NCI-H2081 (cell line): ENCODE measurements at places on chromosomes 3 and 15.
A peak's percentile ranks its signal among the peaks of the same experiment; 100 is the strongest.

DNA sequence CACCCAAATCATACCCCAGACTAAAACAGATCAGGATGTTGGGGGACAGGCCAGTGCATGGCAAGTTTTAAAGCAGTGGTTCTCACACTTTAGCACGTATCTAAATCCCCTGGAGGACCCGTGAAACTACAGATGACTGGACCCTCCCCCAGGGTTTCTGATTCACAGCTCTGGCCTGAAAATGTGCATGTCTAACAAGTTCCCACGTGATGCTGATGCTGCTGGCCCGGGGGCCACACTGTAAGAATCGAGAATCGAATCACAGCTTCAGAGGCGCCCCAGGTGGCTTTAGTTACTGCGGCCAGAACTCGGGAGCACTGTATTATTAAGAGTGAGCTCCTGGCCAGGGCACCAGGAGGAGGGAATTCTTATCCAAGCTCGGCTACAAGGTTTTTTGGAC lies 11.6 kb downstream of the ADAMTS17 start:
- DNase-seq, result no peak

DNA sequence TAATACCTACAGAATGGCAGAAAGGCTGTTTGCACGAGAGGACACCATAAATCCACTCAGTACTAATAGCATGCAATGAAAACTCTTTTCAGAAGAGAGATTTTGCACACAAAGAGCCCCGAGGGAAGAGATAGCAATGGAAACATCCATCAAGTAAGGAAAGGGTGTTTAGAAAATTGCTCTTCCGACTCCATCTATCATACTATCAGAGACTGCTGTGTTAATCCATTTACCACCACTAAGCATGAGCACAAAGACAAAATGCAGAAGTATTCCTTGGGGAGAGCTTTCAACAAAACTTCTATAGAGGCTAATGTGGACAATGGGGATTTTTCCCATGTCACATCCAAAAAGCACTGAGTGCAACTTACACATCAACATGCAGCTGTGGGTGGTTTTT lies 72.1 kb upstream of the PLAAT1 start:
- no peak for DNase-seq

DNA sequence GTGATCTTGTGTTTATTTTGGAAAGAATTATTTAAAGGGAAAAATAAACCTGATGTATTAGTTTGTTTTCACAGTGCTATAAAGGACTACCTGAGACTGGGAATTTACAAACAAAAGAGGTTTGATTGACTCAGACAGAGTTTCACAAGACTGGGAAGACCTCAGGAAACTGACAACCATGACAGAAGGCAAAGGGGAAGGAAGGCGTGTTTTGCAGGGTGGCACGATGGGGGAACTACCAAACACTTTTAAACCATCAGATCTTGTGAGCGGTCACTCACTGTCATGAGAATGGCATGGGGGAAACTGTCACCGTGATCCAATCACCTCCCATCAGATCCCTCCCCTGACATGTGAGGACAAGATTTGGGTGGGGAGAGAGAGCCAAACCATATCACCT lies 87.0 kb downstream of the TP63 start:
- no peak for DNase-seq

DNA sequence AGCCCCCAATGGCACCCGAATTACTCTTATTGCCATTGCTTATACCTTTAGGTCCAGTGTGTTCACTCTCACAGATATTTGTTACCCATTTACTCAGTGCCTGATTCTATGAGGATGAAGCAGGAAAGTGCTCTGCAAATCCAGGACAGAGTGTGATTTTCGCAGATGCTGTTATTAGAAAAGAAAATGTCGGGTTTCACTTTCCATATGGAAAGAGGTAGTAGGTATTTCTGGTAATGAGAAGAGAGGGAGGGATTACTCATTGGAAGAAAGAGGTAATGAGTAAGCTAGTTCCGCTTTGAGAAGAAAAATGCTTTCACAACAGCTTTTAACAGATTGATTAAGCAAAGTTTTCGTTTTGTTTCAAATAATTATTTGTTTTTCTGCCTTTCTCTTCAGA lies 336.3 kb upstream of the CFAP20DC start:
- no peak for DNase-seq

DNA sequence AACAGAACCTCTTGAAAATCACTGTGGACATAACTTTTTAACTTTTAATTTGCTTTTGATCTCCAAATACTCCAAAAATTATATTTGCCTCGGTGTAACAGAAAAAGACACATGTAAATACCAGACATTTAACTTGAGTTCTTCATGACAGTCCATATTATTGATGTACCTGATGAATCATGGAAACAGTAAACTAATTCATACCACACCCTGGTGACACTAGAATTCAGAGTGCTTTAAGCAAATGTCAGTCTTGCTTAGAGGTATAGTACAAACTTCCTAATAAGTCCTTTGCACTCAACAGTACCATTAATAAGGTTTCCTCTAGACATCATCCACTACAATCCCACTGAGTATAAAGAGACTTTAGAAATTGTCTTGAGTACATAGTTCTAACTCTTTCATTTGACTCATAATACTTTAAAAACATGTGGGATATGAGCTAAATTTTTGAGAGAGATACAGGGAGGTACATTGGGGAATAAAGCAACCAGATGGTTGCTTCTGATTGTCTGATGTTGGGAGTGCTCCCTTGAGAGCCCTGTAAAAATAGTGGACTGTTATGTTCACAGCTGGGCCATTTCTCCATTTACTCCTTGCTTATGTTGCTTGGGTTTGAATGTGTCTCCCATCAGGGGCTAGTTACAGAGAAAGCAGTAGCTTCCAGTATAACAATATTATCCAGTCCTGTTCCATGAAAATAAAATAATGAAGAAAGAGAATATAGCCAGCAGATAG lies 175.7 kb downstream of the ALCAM start:
- DNase-seq, result no peak

- no peak for DNase-seq
Observed at GRCh38 chr15:72685301-72685924, 569 bp downstream of the HIGD2B start.

DNA sequence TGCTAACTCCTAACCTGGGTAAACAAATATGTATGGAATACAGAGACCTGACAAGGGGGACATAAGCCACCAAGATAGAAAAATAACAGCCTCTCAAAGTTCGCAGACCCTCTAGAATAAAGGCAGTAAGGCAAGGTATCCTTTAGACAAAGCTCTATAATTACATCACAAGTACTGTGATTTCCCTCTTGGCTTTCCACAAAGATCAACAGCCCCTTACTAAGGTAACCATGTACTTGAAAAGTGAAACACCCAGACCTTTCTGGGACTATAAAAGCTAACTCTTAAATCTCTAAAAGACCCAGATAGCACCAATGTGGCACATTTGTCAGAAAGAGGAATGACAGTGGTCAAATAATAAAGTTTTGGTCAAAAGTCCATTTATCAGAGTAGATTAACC lies 51.9 kb downstream of the TBL1XR1 start:
- DNase-seq, result no peak

DNA sequence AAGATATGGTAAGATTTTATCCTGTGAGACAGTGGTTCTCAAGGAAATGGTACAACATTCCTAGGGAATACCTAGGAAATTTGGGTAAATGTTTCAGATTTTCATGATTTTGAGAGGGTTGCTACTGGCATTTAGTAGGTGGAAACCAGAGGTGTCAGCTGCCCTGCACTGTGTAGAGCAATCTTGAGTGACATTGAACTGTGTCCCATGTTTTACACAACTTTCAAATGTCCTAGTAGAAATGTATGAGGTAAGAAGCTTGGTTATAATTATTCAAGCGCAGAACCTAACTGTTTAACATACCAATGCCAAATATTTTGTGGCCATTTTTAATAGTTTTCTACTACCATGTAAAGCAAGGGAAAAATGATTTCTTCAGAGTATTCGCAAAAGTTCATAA lies 120.4 kb downstream of the GADL1 start:
- no peak for DNase-seq

DNA sequence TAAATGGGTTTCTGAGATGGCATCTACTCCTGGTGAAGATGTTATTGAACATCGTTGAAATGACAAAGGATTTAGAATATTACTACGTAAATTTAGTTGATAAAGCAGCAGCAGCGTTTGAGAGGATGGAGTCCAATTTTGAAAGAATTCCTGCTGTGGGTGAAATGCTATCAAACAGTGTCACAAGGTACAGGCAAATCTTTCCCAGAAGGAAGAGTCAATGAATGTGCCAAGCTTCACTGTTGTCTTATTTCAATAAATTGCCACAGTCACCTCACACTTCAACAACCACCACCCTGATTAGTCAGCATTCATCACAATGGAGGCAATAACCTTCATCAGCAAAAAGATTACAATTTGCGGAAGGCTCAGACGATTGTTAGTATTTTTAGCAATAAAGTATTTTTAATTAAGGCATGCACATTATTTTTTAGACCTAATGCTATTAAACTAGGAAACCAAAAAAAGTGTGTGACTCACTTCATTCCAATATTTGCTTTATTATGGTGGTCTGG lies 142.8 kb downstream of the UNC13C start:
- no peak for DNase-seq

- DNase-seq, result no peak
Observed at GRCh38 chr3:51386159-51386851, 1.2 kb downstream of the MANF start.

DNA sequence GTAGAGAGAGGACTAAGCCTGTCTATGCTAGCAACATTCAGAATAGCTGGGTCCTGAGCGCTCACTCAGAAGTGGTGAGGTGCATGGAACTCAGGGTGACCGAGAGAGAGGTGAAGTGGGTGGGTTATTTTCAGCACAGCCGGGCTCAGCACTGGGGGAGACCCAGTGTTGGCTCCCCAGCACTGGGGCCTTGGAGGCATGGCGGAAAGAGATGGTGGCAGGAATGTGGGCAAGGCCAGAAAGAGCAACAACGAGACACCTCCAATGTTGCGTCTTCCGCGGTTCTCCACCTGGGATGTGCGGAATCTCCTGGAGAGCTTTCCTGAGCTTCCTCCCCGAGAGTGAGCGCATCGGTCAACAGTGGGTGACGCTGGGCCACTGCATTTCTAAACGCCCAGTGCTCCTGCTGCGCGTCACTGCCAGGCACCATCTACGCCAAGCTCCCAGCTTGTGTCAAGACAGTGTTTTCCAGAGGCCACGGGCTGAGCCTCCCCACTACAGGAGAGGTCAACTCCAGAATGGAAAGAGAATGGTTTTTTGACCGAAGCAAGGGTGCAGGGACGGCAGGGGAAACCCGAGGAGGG lies 148.4 kb downstream of the ADAMTS17 start:
- no peak for DNase-seq

DNA sequence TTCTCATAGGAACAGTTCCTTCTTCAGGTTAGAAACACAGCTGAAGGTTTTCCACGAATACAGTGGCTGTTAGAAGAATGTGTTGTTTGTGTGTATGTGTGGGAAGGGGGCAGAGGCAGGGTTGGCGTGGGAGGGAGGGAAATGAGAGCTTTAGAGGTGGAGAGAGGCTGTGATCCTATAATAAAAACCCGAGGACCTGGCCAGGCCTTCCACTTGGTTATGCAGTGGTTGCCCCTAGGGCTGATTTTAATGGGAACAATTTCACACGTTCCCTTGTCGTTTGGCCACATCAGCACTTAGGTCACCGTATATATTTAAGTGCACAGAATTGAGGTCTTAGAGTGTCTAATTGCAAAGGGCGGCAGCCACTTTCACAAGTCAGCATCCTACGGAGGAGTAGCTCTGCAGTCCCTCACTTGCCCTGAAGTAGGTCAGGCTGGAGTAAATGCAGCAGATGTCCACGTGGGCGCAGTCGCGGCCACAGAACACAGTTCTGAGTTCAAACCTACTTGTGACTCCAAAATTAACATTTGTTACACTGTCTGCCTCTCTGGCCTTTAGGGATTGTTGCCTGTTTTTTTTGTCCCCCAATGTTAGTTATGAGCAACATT lies 85.6 kb downstream of the PDCD6IP start:
- no peak for DNase-seq

DNA sequence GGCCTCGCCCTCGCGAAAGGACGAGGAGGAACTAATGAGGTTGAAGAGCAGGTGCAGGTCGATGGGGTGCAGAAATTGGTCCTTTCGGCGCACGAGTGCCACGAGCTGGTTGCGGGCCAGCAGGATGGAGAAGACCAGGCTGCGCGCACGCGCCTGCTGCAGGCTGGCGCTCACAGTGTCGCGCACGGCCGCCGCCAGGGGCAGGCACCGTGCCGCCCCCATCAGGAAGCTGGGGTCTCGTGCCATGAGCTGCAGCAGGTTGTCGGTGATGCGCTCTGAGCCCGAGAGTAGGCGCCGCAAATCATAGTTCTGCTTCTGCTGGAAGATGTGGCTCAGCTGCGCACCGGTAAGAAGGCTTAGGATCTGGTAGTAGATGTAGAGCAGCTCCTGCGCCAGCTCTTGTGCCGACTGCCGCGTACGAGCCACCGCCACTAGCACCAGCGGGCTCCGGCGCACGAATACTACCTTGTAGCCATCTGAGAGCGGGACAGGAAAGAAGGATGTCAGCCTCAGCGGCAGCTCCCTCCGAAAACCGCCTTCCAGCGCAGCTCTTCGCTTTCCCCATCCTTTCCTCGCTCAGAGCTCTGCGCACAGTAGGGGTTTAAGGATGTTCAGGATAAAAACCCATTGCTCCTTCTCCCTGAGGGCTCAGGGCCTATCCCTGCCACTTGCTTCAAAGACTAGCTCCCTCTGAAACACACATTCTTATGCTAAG lies 6.9 kb upstream of the MST1R start:
- DNase-seq, result no peak

DNA sequence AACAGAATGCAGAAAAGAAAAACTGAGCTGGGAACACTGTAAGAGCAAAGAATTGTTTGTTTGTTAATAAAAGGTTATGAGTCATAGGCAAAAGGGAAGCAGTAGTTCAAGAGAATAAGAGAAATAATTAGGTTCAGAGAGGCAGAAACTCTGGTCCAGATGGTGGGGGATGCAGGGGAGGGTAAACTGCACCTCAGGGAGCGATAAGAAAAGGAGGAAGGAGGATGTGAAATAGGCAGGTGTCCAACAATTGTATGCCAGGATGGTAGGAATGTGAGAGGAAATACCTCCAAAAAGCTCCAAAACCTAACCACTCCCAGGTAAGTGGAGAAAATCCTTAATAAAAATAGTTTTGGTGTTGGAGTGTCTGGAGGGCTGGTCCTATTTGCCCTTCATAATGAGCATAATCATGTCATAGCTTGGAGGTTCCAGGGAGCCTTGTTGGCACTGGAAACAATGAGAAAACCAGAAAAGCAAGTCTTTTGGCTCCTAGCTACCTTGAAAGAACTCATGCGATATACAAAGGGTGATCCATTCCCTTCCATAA lies 405.4 kb upstream of the TBL1XR1 start:
- DNase-seq, result peak; percentile 66

DNA sequence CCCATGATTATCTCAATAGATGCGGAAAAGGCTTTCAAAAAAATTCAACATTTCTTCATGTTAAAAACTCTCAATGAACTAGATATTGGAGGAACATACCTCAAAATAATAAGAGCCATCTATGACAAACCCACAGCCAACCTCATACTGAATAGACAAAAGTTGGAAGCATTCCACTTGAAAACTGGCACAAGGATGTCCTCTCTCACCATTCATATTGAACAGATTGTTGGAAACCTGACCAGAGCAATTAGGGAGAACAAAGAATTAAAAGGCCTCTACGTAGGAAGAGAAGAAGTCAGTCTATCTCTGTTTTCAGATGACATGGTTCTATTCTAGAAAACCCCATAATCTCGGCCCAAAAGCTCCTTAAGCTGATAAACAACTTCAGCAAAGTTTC lies 274.5 kb upstream of the MANF start:
- DNase-seq, result no peak

GRCh38 chr15:66760968-66761725 lies 59.1 kb downstream of the SMAD6 start:
- DNase-seq, result no peak

- DNase-seq, result peak; percentile 78
Observed at GRCh38 chr3:90091549-90091948, 984.1 kb downstream of the EPHA3 start.

- no peak for DNase-seq
Observed at GRCh38 chr15:31153531-31153930, 52.0 kb upstream of the TRPM1 start.
